ENCODE measurements at places on chromosomes 16 and 17. TPM values are rescaled to one million over a fixed set of nuclear protein-coding genes. Genes with fewer than 3 reads are reported as not detected.

Gene TBC1D3H
- total RNA-seq: not detected

Gene CFAP119
- 4.9 TPM for total RNA-seq

Gene HSF4
- 36.1 TPM for total RNA-seq

Gene EIF3C
- total RNA-seq: 817 TPM

Gene KRTAP4-1
- not detected for total RNA-seq

Gene ASIC2
- total RNA-seq: not detected

DNA sequence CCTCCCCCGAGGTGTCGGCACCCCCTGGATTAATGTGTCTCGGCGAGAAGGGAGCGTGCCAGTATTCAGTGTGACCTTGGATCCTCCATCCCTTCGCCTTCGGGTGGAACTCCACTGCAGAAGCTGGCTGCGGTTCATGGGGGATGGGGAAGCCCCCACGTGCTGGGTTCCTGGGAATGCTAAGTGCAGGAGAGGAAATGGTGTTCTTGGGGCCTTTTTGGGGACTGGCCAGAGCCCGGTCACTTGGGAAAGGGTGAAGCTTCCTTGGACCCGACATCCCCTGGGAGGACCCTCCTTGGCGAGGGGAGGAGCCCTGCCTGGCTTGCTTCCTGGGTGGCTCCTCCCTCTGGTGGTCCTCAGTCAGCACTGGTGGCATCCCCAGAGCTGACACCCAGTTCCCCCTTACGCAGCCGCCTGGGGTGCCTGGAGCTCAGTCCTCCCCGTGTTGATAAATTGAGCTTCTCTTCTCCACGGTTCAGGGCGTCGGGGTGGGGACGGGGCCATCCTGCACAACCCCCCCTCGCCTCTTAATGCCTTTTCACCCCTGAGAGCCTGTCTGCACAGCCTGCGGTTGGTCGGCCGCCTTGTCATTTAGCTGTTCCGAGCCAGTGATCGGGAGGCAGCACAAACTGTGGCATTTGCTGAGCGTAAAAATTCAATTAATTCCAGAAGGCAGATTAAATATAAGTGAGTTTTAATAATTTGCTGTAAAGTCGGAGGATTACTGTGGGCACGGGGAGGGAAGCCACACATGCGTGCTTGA, 30.7 kb upstream of the GSE1 start:
- DNase-seq: no peak

DNA sequence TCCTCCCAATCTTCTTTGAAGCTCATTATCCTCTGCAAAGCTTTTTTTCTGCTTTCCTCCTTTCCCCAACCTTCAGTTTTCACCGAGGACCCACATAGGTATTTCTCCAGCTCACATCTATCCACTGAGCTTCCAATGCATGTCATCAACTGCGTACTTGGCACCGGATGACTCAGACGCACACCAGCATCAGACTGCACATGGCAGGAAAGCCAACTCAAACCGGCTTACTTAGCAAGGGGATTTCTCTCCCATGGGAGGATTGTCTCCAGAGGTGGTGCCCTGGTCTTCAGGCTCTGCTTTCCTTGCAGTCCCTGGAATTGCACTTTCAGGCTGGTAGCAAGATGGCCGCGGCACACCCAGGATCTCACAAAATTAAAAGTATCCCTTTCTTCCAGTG, 1.7 kb upstream of the AKTIP start:
- DNase-seq: peak; percentile 60

DNA sequence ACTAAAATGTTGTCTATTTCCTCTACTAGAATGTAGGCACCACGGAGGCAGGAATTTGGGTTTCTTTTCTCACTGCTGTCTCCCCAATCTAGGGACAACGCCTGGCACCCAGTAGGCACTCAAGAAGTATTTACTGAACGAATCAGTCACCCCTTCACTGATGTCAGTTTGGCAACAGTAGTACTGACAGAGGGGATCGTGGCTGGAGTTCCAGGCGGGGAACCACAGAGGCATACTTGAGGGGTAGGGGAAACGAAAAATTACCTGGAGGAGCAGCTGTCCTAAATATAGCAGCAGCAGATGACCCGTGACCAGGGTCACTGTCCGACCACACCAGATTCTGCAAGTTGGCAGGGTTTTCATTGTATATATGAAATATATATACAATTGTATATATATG, 33.3 kb downstream of the TRIM25 start:
- DNase-seq: no peak

DNA sequence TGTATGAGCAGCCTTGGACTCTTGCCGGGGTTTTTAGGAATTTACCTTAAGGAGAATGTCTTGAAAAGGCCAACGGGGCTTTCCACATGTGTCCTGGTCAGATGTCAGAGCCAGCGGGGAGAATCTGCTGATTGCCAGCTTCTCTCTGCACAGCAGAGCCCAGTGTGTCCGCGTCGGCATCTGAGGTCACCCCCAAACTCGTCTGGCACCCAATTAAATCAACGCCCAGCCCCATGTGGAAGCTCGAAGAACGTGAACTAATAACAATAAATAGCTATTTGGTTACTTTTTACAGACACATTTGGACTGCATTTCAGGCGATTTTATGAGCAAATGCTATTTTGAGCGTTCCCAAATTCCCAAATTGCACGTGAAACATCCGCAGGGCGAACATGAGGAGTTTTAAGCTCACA, 303.5 kb downstream of the FOXL1 start:
- DNase-seq: no peak

DNA sequence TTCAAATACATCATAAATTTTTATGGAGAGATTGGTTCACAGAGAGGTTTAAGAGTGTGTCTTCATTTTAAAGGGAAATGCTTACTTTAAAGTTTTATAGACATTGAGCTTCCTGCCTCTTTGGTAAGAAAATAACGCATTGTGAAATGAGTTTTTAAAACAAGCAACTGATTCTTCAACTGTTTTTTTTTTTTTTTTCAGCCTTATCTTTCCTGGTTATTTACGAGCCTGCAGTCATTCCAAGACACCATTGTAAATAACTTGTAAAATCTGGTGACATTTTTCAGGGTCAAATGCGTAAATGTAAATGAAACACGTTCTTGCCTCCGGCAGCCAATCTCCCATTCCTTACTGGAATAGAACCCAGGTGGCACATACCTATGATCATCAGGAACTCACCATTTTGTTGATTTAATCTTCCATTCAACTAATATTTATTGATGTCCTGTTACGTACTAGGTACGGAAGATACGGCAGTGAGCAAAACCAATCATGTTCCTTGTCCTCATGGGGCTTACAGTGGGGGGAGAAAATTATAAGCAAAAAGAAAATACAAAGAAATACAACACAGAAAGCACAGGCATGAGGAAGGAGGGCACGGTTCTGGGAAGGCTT, 33.2 kb upstream of the CDYL2 start:
- DNase-seq: no peak

DNA sequence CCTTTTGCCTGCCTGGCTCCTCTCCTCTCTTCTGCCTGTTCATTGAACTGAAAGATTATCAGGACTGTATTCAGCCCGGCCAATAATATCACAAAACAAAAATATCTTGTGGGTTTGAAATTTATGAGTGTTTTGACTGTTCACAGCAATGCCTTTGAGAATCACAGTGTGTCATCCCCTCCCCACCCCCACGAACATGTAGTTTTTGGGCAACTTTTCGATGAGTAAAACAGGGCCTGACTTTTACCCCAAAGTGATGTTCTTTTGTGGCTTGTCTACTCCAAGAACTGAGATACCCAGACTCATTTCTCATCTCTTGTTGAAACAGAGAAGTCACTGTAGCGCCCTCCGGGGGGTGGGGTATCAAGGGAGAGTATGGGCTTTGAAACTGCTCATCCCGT, 675.7 kb downstream of the WWOX start:
- peak; percentile 92 for DNase-seq

- no peak for DNase-seq
Measured at GRCh38 chr17:17567631-17568030, 23.9 kb downstream of the PEMT start.

DNA sequence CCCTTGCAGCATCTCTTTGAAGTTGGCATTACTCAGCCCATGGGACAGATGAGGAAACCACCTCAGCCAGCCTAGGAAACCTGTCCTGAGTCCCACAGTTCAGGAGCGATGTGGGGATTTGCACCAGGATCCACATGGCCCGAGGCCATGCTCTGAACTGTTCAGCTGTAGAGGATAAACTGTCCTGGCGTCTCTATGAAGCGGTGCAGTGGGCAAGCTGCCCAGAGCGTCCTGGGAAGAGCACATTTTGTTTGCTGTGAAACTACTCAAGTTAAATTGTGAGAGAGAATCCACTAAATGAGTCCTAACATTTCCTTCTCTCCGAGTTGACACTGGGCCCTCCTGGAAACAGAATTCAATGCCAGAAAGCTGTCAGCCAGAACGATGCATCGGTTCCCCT, 276.6 kb upstream of the TNRC6C start:
- DNase-seq: no peak

- no peak for DNase-seq
Measured at GRCh38 chr16:53678155-53678554, 25.5 kb downstream of the RPGRIP1L start.

GRCh38 chr16:12420661-12421209, 383.0 kb downstream of the CPPED1 start:
- no peak for DNase-seq

DNA sequence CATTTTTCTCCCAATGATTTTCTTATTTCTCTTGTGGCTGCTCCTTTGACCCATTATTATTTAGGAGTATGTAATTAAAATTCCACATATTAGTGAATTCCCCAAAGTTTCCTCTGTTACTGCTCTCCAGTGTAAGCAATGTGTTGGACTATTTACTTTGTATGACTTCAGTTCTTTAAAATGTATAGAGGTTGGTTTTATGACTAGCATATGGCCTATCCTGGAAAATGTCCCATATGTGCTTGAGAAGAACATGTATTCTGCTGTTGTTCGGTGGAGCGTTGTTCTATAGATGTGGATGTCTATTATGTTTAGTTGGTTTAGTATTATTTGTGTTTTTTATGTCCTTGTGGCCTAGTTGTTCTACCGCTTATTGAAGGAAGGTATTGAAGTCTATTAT, 6.0 kb upstream of the NT5M start:
- no peak for DNase-seq

GRCh38 chr17:72931163-72931562, 161.3 kb downstream of the SLC39A11 start:
- peak; percentile 40 for DNase-seq

DNA sequence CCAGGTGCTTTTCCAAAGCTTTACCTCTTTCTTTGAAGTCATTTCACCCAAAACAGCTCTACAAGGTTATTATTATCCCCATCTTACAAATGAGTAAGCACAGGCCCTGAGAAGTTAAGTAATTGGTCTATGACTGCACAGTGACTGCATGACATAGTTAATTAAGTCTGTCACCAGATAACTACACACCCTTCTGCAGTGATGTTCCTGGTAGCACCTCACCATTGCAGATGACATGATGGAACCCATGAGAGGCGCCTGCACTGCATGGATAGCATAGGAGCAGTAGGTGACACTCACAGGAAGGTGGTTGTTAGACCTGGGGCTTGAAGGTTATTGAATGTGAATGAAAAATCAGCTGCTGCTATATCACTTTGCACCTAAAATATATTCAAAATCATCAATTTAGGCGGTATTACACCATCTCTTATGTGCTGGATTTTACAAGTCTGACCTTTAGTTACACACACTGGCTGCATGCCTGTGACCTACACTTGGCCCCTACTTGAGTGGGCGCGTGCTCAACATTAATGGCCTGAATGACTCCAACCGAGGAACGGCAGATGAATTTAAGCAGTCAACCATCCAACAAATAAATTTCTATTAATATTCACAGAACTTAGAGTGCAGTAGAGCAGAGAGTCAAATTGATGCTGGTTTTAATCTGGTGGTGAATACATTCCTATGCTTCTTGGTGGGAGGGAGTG, 239.6 kb downstream of the CDH11 start:
- DNase-seq: no peak

DNA sequence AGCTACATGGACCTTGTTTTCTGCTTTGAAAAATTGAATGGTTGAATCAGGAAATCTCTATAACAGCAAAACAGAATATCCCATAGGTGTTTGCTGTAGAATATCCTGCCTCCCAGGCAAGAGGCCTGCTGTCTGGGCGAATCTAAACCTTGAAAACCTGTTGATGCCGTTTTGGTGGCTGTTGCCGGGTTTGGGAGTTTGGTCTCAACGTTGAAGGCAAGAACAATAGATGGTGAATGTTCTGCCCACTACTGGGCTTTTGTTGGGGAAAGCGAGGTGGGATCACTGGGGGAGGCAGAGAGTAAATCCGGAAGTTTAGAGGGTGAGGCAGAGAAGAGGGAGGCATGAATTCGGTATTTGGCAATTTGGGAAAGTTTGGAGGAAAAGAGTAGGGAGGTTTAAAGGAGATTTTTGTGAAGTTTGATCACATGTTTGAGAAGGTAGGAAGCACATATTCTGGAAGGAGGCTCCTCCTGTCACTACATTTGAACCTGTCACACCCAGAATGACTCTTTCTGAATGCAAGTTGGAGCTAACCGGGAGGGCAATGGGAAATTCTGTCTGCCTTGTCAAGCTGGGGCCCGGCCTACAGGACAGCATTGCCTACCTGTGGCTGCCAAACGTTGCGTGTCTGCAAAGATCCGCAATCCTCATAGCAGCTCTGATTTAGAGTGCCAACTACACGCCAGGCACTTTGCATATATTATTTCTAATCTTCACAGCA, 46.5 kb downstream of the GPRC5B start:
- no peak for DNase-seq

DNA sequence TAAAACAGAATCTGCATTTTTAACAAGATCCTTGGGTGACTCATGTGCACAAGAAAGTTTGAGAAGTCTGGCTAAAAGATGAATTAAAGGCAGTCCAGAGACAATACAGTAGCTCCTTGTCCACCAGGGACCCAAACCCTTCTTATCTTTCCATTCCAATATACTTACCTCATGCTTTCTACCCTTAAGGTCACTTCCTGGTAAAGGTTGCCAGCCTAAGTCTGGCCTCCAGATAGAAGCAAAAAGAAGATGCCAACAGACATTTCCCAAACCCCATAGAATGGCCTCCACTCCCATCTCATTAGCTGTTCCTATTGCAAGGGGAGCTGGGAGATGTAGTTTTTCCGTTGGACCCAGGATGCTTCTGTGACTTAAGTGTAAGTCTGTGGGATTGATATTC, 101.4 kb upstream of the XYLT1 start:
- no peak for DNase-seq

DNA sequence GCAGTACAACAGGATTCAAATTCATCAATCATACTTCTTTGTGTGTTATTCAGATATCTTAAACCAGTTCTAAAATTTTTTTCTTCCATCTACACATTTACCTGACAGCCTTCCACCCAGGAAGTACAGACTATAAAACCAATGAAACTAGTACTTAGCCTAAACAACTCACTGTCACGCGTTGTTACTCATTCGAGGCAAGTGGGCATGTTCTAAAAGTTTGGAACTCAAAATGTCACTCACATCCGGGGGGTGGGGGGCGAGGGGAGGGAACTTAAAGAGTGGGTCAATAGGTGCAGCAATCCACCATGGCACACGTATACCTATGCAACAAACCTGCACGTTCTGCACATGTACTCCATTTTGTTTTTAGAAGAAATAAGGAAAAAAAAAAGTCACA, 90.4 kb upstream of the PLEKHM1 start:
- no peak for DNase-seq

GRCh38 chr16:90046122-90046970, 27.1 kb upstream of the DBNDD1 start:
- DNase-seq: no peak
